Panc1 (cell line): ENCODE measurements at places on chromosomes 2 and 18.

DNA sequence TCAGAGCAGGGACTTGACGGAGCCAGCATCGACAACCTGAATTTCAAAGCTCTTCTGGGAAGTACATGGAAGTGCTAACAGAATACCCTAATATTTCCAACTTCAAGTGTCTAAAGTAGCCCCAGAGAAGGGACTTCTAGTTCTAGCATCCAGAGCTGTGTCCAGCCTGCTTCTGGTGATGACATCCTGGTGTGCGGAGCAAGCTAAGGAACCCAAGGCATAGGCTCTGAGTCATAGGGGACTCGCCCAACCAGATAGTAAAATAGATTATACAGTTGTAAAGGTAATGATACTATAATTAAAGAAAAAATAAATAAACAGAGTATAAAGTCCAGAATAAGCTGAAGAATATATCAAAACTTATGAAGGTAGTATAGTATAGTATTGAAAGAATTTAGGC, 108.1 kb upstream of the SERPINE2 start:
- no peak for DNase-seq

GRCh38 chr2:218403810-218404209, 4.1 kb downstream of the CTDSP1 start:
- DNase-seq: no peak

DNA sequence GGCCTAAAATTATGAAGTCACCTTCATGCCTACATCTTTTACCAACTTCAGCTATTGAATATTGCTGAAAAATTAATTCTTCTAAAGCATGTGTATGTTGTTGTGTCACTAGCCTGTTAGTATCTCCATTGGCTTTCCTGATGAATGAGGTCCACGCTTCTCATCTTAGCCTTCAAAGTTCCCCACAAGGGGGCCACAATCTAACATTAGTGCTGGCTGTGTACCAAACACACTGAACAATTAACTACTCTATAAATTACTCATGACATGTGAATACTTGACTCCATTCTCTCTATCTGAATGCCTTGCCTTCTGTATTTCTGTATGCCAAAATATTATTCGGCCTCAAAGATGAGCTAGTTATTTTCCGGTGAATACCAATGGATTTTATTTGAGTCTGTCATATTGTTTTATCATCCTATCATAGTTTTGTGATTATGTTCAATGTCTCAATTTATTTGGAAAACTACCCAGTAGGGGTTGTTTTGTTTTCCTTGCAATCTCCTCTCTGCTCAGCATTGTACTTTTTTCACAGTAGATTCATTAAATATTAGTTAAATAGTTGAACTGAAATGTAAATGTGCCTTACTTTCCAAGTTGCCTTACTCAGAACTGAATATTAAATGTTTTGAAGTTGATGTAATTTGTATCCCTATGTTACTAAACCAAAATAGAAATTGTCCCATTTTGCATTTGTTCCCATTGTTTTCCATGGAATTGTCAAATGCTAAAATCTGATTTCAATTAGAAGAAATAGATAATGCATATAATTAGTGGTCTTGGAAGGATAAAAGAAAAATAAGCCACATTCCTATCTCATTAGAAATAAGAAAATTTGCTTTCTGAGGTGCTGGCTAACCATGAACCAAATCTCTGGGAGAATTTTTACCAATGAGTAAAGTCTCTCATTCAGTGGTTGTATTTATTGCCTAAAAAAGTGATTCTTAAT, 208.4 kb upstream of the COL3A1 start:
- no peak for DNase-seq

- no peak for DNase-seq
Measured at GRCh38 chr2:20551945-20552328, 99.0 kb downstream of the HS1BP3 start.

GRCh38 chr2:152042636-152043615, 55.9 kb downstream of the CACNB4 start:
- DNase-seq: no peak

DNA sequence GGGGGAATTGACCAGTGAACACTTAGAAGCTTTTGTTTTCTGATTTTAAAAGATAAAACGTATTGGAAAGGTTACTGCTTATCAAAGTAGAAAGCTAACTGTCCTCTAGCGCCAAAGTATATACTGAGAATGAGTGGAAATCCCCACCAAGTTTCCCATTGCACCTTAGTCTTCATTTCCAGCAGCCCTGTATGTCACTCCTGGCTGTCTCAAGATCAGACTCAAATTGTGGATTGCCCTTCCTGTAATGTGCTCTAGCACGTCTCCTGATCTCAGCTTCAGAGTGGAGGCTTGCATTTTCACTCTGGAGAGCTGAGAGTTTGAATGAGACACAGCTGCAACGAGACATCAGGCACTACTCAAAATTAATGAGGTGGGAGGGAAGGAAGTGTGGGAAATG, 26.6 kb downstream of the MFF start:
- DNase-seq: no peak

- no peak for DNase-seq
Measured at GRCh38 chr2:230878599-230879188, 14.0 kb downstream of the ITM2C start.

DNA sequence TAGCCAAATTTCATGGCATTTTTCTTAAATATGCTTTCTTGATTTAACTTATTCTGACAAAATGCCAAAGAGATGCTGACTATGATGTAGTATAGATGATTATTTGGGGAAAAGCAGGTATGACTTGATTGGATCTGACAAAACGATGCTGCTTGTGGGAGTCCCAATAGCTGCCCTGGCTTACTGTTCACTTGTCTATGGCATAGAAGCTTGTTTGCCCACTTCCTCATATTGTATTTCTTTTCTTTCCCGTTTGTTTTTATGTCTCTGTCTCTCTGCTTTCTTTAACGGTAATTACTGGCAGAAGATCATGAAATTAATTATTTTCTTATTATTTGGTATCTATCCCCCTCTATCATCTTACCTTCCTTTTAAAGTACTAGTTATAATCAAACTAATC, 43.0 kb downstream of the EPC2 start:
- no peak for DNase-seq

- DNase-seq: no peak
Measured at GRCh38 chr2:163612332-163612731, 123.5 kb downstream of the FIGN start.

DNA sequence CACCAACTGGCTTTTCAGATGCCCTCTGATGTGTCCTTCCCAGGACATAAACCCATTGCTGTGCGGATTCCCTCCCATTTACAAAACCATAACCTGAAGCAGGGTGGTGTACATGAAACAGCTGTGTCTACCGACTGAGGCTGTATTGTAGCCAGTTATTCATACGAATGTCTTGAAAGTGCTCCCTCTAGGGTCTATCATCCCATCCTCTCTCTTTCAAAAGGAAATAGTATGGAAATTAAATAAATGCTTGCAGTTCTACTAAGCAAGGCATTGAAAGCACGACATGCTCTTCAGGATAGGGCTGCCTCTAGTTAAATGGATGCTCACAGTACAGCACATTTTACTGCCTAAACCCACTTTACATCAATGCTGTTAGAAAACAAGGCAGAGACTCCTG, 112.2 kb upstream of the PXDN start:
- no peak for DNase-seq

- DNase-seq: no peak
Measured at GRCh38 chr2:207983641-207984042, 41.7 kb downstream of the PLEKHM3 start.

- no peak for DNase-seq
Measured at GRCh38 chr2:197383825-197384224, 51.0 kb downstream of the SF3B1 start.

GRCh38 chr2:26679867-26680266, 12.7 kb upstream of the KCNK3 start:
- DNase-seq: no peak

GRCh38 chr2:120660771-120661459, 74.8 kb upstream of the GLI2 start:
- no peak for DNase-seq

GRCh38 chr2:127158614-127159290, 51.8 kb upstream of the BIN1 start:
- DNase-seq: no peak

GRCh38 chr18:9803698-9804516, 81.9 kb upstream of the TXNDC2 start:
- no peak for DNase-seq

DNA sequence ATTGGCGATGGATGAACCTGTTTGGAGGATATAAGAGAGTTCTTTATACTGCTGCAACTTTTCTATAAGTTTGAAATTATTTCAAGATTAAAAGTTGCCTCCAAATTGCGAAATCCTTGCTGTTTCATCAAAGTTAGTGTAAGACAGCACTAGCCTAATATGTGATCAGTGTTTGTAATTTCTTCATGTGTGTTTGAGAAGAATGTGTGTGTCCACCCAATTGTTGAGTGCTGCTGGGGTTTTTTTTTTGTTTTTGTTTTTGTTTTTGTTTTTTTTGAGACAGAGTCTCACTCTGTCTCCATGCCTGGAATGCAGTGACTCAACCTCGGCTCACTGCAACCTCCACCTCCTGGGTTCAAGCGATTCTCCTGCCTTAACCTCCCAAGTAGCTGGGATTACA, 33.4 kb downstream of the CDK15 start:
- DNase-seq: no peak

DNA sequence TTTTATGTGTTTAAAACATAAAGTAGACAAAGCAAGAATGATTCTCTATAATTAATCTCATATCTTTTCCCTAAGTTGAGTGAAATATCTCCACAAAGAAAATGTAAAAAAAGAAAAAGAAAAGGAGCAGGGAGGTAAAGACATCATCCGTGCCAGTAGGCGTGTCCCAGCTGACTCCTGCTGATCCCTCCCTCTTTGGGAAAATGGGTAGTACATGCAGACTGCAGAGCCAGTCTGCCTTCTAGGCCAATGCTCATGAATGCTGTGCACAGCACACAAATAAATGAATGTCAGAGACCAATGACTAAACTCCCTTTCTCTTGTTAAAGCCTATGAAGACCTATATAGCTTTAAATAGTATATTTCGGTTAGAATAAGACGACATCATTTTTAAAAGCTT, 64.7 kb downstream of the RAPH1 start:
- DNase-seq: no peak

DNA sequence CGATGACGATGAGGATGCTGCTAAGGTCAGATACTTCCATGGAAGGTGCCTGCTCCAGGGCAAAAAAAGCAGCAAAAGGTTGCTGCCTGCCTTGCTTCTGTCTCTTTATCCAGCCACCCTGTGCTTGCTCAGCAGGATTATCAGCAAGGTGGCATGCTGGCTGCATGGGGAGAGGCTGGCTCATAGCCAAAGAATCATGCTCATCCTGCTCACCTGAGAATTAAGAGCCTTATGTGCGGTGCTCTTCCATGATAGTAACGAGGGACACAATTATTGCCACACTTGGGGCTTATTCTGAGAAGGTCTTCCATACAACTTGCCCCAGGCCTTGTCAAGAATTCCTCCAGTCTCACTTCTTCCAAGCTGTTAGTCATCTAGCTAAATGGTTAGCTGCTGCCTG, 60.4 kb upstream of the SEC11C start:
- DNase-seq: no peak

- DNase-seq: no peak
Measured at GRCh38 chr18:57595347-57595746, 8.8 kb upstream of the FECH start.

- no peak for DNase-seq
Measured at GRCh38 chr18:74249181-74249968, 42.4 kb downstream of the CYB5A start.

- DNase-seq: no peak
Measured at GRCh38 chr2:309148-309953, 21.5 kb upstream of the ALKAL2 start.

- no peak for DNase-seq
Measured at GRCh38 chr2:188527581-188527993, 235.9 kb downstream of the GULP1 start.

GRCh38 chr2:234606896-234607295, 110.0 kb upstream of the ARL4C start:
- DNase-seq: no peak

DNA sequence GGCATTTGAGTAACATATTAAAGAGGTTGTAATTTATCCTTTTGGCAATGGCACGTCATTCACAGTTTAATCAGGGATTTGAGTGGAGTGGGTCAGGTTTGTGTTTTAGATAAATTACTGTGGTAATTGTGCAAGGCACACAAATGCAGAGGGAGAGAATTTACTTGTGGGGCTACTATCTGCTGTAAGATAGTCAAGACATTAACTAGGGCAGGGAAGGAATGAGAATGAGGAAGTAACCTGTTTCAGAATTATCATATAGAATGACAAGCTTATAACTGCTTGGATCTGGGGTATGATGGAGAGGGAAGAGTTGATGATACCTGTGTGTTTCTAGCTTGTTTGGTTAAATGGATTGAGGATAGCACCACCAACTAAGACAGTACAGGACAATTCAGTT, 58.9 kb upstream of the ZSWIM2 start:
- DNase-seq: no peak

DNA sequence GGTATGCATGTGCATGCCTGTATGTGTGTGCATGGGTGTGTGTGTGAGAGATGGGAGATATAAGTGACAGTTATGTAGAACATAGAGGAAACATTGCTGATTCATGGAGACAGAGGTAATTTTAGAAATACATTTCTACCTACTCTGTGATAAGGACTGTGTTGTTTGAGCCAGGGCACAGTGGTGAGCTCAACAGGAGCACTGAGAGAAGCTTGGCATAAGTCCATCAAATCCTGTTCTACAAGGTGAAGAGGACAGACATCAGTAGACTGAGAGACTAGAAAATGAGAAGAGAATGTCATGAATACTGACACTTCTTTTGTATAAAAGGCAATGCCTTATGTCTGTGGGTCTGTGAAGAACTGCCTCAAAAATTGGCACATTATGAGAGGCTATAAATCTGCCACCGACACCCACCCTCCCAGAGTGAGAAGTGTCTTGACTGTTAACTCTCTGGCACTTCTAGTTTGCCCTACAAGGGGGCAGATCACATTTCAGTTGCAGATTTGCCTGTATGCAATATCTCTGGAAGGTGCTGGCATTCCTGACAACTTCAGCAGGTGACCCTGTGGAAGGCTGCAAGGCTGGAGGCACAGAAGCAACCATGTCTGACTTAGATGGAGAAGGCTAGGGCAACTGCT, 962.3 kb upstream of the NRXN1 start:
- no peak for DNase-seq

DNA sequence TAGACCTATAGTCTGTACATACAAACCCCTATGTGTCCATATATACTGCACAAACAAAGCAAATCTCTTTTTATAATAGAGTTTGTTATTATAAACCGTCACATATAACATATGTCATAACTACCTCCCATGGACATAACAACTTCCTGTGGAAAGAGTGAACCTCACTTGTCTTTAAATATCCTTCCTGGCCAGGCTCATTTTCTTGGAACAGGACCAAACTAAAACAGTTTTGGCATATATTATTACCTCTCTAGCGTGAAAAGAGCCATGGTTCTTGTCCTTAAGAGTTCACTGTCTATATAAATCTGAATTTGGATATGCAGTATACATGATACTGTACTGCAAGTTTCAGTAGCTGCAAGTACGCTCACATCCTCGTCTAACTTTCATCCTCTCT, 28.3 kb upstream of the DNAJC27 start:
- DNase-seq: no peak

GRCh38 chr2:68594674-68595492, 48.5 kb upstream of the PROKR1 start:
- DNase-seq: peak; percentile 35

- DNase-seq: no peak
Measured at GRCh38 chr2:176156301-176156806, 753 bp upstream of the HOXD3 start.
